HT-29 (cell line): ENCODE measurements at places on chromosomes 11 and 22.

- no peak for DNase-seq
Observed at GRCh38 chr11:75767793-75768111, 826 bp upstream of the DGAT2 start.

- DNase-seq = no peak
Observed at GRCh38 chr22:48536541-48537342, 1290.9 kb downstream of the BRD1 start.

DNA sequence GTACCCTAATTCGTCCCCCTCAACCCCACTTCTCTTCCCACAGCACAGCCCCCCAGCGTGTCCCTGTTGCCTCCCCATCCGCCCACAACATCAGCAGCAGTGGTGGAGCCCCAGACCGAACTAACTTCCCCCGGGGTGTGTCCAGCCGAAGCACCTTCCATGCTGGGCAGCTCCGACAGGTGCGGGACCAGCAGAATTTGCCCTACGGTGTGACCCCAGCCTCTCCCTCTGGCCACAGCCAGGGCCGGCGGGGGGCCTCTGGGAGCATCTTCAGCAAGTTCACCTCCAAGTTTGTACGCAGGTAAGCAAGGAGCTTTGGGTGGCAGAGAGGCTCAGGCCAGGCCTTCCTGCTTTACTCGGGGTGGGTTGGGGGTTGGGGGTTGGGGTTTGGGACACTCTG lies 12.2 kb downstream of the RCOR2 start:
- no peak for DNase-seq

GRCh38 chr11:127789927-127790326 lies 789.4 kb upstream of the KIRREL3 start:
- DNase-seq = peak; percentile 68

GRCh38 chr11:112539741-112540140 lies 279.1 kb upstream of the PLET1 start:
- DNase-seq = no peak

- no peak for DNase-seq
Observed at GRCh38 chr22:44132724-44133123, 48.0 kb upstream of the PARVG start.

DNA sequence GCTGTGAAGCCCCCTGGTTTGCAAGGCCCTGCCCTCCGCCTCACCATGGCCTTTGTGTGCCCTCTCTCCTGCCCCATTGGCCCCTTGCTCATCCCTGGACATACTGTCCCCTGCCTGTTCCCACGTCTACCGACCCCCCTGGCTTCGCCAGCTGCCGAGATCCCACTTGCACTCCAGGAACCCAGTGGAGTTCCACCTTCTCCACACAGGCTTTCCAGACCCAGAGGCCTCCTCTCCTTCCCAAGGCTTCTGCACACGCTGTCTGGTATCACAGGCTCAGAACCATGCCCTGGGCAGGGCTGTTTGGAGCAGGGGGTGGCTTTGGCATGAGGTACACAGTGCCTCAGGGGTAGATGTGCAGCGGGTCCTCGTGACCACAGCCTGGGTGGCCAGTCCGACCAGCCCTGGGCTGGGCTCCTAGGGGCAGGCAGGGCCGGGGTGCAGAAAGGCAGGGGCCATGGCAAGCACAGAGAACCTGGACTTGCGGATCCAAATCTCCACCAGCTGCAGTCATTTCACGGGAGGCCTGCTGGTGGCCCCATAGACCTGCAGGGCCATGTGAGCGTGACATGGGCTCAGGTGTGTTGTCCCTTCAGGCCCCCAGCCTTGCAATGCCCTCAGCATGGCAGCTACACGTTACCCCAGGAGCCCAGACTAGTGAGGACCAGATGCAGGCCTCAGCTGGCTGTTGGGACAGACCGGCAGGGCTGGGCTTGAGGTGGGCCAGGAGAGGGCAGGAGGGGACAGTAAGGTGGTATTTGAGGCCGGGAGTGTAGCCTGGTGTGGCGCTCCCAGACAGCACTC lies 9.5 kb downstream of the GRK2 start:
- DNase-seq = no peak

DNA sequence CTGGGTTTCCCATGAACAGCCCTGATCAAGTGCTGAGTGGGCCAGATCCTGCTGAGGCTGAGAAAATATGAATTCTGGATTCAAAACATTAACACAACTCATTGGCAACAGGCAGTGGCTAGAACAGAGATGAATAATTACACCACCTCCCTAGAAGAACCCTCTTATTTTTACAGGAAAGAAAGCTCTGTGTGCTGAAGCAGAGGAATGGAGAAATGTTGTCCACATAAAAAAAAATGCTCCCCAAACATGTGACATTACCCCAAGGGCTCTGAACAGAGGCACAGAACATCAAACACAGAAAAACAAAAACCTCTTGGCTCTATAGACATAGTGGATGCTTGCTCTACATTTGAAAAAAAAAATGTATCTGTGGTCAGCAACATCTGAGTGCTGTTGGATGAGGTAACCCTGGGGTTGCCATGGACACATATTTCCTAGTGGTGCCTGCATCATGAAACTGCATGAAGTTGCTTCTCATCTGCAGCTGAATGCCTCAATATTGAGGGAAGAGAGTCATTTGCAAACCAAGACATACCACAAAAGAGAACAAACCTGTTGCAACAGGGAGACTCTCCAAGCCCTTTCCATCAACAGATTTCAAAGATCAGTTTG lies 98.8 kb downstream of the SNX19 start:
- no peak for DNase-seq

DNA sequence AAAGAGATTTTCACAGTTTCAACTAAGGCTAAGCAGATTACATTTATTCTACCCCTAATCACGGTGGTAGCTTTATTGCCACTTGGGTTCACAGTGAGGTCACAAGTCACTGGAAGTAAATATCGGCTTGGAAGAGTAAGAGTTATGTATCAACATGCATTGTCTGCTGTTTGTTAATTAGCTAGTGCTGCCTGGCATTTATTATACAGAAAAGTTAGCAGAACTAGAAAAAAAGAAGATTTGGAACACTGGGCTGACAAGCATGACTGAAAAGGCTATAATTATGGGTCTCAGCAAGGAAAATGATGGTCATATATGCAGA lies 13.7 kb upstream of the RAB38 start:
- DNase-seq = peak; percentile 6

GRCh38 chr11:35911013-35911412 lies 32.8 kb upstream of the LDLRAD3 start:
- DNase-seq = no peak

DNA sequence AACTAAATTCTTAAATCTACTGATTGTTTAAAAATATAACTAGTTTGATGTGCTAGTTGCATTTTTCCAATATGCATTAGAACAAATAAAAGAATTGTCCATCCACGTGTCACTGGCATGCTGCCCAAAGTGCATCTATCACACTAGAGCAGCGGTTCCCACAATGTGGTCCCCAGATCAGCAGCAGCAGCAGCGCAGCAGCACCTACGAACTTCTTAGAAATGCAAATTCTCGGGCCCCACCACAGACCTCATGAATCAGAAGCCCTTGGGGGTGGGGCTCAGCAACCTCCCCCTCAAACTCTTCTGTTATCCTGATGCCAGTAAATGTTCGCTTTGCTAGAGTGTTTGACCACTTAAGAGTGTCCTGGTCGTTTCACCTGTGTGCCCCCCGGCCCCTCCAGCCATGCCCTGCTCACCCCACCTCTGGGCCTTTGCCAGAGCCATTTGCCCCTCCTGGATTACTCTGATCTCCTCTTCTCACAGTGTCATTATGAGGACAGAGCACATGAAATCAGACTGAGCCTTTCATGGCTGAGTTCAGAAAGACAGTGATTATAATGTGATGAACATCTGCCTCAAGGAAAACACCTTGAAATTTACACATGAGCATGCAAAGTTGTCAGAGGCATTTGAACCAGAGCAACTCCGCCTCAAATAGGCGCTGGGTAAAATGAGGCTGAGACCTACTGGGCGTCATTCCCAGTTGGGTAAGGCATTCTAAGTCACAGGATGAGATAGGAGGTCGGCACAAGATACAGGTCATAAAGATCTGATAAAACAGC lies 12.6 kb upstream of the VSIG10L2 start:
- no peak for DNase-seq

DNA sequence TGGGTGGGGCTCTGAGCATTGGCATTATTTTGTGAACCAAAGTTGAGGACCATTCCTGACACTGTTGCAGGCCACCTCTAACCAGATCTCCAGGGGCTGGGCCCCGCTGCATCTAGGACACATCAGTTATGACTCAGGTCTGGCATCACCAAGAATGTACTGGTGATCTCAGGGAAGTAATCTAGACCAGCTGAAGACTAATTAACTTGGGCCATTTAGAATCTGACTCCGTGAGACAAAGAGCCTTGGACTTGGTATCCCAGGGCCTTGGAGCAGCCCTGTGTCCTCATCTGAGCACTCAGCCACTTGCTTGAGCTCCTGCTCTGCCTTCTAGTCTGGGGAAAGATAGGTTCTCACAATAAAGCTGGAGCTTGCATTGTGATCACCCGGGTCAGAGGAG lies 200.6 kb downstream of the KIRREL3 start:
- no peak for DNase-seq

DNA sequence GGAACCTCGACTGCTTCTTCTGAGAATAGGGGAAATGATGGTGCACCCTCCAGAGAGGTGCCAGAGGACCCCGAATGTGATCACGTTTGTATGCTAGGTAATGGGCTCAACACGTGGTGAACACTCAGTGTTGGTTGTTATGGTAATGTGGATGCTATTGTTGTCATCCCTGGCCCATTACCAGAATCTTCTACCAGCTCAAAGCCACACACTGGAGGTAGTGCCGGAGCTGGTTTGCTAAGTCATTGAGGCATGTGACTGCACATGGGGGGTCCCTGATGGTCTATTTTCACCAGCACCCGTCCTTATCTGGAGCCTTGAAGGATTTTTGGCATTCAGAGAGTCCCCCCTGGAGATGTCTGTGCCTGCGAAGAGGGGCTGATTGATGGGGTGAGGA lies 119.1 kb upstream of the CD82 start:
- DNase-seq = no peak

DNA sequence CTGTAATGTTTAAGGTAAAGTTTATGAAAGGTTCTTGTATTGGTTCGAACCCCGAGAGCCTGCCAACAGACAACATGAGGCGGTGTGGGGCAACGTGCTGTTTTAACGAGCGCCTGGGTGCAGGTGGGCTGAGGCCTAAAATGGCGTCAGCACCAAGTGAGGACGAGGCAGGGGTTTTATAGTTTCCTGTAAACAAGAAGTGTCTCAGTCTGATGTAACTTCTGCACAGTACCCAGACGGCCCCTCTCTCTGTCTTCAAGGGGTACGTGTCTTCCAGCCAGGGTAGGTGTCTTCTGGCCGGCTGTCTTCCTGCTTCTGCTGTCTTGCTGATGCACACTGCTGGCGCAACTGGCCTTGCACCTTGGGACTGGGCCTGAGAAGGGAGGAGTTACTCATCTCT lies 2.7 kb downstream of the PPFIBP2 start:
- no peak for DNase-seq

DNA sequence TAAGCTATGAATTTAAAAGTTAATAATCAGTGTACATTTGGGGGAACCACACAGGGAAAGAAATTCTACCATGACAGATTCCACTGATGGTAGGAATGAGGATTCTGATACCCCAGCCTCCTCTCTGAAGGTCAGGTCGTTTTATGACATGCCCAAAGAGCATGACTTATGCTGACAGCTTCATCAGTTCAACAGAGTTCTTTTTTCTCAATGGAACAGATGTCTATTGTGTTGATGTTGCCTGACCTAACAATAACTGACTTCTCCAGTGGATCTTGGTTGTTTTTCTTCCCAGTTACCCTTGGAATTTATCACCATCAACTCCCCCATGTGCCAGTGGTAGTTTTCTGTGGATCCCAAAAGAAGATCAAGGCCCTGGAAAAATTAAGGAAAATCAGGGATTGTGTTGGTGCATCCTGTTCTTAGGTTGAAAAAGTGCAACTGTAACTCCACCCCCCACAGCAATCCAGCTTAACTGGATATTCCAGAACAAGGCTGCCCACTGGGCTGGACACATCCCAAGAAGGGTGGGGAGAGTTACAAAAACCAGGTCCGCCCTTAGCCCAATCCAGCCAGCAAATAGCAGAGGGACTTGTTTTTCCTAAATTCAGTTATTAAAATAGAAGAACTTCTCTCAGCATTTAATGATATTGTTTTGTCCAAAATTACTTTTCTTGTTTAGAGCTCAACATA lies 31.5 kb upstream of the CAT start:
- peak; percentile 65 for DNase-seq

DNA sequence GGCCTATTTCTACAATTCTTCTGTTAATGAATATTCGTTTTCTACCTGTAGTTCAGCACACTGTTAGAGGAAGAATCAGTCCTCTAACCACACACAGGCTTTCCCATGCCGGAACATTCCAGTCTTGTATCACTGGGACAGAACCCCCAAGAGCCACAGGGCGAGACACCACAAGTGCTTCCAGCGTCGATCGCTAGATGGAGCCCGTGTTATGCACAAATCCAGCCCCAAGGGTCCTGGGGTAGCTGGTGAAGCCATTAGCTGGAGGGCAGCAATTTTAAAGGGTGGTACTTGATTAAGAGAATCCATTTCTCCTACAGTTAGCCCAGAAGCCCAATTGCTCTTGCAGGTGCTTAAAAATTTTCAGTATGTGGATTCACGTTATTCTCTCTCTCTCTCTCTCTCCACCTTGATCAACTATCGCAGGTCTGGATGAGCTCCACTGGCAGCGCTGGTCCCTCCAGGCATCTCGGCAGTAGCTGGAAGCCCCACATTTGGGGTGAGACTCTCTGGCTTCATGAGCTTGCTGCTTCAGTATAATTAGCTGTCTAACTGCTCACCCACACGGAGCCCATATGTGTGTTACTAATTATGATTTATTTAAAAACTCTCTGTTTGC lies 148.2 kb upstream of the SNX19 start:
- peak; percentile 83 for DNase-seq

DNA sequence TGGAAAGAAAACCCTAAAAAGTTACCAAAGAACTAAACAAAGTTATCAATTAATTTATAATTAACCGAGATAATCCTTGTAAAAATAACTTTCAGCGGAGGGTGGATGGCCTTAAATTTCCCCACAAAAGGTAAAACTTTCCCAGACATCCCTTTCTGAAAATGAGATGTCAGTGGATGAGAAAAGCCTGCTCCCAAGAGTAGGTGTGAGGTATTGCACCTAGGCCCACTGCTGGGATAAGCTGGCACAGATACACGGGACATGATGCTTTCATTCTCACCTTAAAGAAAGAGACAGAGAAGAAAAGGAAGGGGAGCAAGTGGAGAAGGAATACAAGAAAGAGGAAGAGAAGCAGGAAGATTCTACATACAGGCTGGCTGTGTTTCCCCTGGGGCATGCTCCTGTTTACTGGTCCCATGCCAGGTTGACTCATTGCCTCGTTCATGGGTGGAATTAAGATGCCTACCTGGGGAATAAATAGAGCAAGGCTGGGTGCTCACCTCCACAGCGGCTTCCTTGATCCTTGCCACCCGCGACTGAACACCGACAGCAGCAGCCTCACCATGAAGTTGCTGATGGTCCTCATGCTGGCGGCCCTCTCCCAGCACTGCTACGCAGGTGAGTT lies at the start of gene SCGB2A2:
Gene SCGB2A2, plus strand, starts transcription at position 505 of the 625 bp plus-strand sequence. Its CDS starts 59 bp downstream, at position 564.
- DNase-seq = peak; percentile 19

- peak; percentile 68 for DNase-seq
Observed at GRCh38 chr11:86068138-86068871, 579 bp downstream of the PICALM start.

GRCh38 chr11:127395034-127395433 lies 394.5 kb upstream of the KIRREL3 start:
- DNase-seq = no peak
